ENCODE measurements at places on chromosomes 13 and 19.

GRCh38 chr19:46606019-46606418 lies 4.9 kb downstream of the CALM3 start:
- no peak for DNase-seq

DNA sequence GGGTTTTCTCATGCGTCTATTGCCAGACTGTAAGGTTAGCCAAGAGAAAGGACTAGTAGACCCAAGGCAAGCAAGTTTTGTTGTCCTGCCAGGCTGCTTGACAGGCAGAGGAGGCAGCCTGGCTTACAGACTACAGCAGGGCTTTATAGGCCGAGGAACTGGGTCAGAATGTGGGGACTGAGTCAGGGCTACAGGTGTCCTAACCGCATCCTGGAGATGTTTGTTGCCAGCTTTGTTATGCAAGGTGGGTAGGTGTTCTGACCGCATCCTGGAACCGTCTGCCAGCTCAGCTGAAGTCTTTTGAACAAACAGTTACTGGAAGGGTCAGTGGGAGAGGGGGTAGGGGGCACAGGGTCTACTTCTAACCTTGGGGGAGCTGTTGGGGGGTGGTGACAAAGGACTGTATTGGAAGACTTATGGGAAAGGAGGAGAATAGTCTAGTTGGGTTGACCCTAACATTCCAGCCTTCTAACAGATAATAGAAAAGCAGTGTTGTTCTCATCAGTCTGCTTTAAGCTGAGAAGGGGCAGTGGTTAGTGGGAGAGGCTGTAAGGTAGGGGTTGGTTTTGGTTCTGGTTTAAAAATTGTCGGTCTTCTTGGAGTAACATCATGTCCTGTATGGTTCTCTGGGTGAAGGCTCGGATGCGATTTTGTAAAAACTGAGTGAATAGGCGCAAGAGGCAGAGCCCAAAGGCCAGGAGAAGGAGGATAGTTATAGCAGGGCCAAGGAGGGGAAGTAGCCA lies 913.8 kb upstream of the SLITRK5 start:
- no peak for DNase-seq

GRCh38 chr13:33860526-33860925 lies 42.6 kb downstream of the RFC3 start:
- no peak for DNase-seq

DNA sequence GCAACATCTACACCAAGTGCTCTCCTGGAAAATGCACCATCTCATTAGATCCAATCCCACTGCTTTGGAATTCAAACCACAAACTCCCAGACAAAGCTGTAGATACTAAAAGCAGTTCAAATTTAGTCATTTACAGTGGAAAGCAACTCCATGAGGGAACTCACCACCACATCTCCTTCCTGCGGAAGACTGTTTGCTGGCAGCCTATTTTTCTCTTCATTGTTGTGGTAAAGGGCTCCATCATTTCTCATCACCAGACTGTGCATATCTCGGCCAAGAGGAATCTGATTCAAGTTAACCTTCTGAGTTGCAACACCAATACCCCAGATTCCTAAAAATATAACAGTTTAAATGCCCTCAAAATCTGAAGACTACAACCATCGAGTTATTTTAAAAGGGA lies 8.4 kb downstream of the SPRYD7 start:
- DNase-seq: no peak

DNA sequence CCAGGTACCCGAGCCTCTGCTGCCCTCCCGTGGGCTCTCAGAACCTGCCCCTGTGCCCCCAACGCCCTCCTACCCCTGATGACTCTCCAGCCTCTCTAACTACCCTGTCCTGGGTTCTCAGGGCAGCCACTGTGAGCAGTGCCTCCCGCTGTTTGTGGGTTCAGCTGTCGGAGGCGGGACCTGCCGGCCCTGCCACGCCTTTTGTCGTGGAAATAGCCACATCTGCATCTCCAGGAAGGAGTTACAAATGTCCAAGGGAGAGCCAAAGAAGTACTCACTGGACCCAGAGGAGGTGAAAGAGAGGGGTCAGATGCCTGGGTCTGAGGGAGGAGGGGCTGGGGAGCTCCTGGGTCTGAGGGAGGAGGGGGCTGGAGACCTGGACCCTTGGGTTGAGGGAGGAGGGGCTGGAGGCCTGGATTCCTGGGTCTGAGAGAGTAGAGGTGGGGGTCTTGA lies 20.0 kb downstream of the CNFN start:
- no peak for DNase-seq

- no peak for DNase-seq
These were observed 12.1 kb downstream of the PROZ start for GRCh38 chr13:113170511-113170910.

GRCh38 chr13:45951724-45952123 lies 100.2 kb upstream of the SIAH3 start:
- DNase-seq: no peak

- DNase-seq: no peak
These were observed 56.1 kb downstream of the PSPC1 start for GRCh38 chr13:19726611-19727010.

GRCh38 chr13:25237083-25237482 lies 50.2 kb downstream of the MTMR6 start:
- no peak for DNase-seq

GRCh38 chr13:24036115-24036514 lies 124.4 kb upstream of the SPATA13 start:
- DNase-seq: no peak

GRCh38 chr13:26681036-26681435 lies 79.5 kb downstream of the GPR12 start:
- DNase-seq: no peak

DNA sequence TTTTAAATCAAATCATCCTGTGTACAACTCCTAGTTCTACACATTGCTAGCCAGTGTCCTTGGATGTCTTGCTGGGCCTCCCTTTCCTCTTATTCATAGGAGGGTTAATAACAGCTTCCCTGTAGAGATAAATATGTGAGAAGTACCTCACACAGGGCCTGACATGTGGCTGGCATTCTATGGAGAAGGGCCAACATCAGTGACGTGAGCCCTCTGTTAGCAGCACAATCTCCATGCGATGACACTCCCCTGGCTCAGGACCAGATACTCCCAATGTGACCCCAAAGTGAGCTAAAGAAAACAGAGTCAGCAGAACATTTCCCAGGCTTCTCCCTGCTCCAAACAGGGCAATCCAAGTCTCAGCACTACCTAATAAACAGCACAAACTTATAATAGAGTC lies 818.4 kb downstream of the DIAPH3 start:
- no peak for DNase-seq

GRCh38 chr13:51041126-51041525 lies 69.9 kb downstream of the C13orf42 start:
- no peak for DNase-seq

- no peak for DNase-seq
These were observed 69.1 kb upstream of the SLC15A1 start for GRCh38 chr13:98821372-98822224.

- no peak for DNase-seq
These were observed 244.1 kb upstream of the IRS2 start for GRCh38 chr13:110030394-110030928.

DNA sequence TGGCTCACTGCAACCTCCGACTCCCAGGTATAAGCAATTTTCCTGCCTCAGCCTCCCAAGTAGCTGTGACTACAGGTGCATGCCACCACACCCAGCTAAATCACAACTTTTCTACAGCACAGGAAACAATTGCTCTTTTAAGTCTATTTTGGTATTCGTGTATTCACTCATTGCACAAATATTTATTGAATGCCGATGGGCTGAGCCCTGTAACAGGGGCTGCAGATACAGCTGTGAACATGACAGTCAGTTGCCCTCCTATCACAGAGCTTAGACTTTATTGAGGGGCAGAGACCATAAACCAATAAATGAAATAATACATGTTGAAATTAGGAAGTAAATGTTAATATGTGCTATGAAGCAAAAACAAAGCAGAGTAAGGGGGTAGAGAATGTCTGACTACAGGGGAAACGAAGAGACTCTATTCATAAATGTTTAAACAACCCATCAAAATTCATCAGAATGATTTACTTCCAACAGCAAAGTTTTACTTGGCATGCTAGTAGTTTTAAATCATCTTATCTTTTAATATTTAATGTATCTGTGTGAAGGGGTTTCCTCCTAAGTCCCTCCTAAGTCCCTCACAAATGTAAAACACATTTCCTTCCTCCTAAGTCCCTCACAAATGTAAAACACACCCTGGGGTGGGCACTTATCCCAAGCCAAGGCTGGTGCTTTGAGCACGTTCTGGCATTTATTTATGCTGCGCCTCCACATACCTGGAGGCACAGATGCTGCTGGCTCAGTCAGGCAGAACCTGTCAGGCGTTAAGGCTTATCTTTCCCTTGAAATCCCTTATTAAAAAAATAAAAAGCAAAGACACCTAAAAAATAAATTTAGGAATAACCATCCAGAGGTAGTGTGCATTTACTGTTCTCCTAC lies 140.8 kb downstream of the MIPEP start:
- DNase-seq: no peak

GRCh38 chr13:98443329-98443728 lies 133.6 kb downstream of the STK24 start:
- no peak for DNase-seq

DNA sequence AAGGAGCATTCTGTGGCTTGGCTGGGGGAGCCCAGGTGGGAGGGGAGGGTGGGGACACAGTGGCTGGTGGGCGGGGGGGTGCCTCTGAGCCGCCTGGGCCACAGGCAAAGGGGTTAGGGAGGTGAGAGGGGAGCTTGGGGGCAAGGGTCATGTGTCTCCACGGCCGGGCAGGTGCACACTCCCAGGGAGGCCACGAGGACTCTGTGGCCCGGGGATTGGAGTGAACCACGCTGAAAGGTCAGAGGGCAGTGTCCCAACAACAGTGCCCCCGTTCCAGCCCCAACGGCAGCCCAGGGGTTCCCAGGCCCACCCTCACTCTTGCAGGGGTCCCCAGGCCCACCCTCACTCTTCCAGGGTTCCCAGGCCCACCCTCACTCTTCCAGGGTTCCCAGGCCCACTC lies 9.6 kb downstream of the C2CD4C start:
- no peak for DNase-seq

- DNase-seq: no peak
These were observed 31.0 kb downstream of the CILP2 start for GRCh38 chr19:19568802-19569756.

DNA sequence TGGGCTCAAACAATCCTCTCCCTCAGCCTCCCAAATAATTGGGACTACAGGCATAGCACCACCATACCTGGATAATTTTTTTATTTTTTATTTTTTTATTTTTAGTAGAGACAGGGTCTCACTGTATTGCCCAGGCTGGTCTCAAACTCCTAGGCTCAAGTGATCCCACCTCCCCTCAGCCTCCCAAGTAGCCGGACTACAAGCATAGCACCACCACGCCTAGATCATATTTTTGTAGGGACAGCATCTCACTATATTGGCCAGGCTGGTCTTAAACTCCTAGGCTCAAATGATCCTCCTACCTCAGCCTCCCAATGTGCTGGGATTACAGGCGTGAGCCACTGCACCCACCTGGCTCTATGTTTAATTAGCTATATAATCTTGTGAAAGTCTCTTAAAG lies 114.2 kb downstream of the TRPC4 start:
- no peak for DNase-seq

- no peak for DNase-seq
These were observed 1.5 kb downstream of the PLEKHF1 start for GRCh38 chr19:29666578-29667386.
